ENCODE measurements at places on chromosomes 11 and 22.

DNA sequence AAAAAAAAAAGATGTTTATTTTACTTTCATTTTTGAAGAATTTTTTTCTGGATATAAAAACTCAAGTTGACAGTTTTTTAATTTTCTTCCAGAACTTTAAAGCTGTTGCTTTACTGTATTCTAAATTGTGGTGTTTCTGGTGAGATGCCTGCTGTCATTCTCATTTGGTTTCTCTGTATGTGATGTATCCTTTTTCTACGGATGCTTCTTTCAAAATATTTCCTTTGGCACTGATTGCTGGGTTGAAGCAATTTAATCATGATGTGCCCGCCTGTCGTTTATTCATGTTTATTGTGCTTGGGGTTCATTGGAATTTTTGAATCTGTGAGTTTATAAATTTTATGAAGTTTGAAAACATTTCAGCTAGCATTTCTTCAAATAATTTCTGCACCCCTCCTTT, 29.4 kb upstream of the CTSD start:
- no peak for DNase-seq

DNA sequence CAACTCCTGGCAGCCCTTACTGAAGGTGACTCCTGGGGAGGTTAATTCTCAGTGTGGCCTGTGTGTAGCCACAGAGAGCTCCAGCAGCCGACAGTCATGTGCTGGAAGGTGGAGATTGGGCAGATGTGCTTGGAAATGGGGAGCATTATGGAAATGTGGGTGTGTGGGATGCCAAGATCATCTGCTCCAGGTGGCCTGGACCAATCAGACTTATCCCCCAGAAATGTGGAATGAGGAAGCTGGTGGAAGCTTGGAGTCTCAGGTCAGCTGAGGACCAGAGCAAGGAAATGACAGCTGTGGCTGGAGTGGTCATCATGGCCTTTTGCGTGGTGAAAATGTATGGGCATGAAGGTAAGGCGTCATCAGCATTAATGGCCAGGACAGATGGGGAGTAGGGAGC, 234.0 kb downstream of the MIAT start:
- DNase-seq, result no peak

DNA sequence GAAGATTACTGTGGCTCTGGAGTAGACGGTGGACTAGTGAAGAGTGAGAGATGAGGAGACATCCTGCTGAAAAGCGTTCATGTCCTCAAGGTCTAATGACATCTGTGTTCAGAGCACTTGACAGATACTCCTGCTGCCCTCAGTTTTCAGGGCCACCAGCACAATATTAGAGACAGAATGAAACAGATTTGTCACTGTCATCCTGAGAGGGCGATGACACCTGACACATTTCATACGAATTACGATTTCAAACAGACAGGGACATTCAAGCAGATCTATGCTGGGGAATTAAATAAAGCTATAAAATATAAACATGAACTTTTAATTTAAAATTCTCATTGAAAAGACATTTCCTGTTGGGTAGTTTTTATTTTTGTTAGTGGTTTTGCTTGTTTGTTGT, 29.1 kb downstream of the SVIP start:
- DNase-seq, result no peak

DNA sequence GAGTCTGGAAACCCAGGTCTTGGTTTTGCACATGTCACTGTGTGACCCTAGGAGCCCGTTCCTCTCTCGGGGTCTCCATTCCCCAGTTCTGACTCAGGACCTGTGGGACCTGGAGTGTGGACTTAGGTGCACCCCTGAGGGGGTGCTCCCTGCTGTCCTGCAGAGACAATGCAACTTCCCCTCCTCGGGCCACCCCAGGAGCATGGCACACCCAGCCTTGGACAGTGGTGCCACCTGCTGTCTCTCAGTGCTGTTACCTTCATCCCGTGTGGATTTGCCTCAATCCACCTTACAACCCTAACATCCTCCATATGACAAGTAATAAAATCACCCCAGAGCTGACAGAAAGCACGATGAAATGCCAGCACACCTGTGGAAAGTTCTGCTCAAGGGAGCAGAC, 27.5 kb upstream of the CRYBB3 start:
- no peak for DNase-seq

DNA sequence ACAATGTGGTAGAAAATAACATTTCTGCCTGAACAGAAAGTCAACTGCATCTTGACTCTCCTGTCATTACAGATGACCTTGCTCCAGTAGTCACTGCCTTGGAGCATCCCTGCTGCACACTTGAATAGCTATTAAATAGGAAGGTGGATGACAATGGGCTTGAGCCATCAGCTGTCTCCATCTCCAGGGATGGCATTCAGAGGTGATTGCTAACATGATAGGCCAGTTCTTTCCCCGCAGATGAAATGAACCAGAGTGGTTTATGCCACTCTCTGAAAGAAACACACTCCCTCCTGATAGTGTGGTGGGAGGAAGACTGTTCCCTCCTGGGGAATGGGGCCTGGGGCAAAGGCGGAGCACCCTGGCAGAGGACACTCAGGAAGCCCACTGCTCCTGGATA, 57.1 kb upstream of the OLFML1 start:
- no peak for DNase-seq

DNA sequence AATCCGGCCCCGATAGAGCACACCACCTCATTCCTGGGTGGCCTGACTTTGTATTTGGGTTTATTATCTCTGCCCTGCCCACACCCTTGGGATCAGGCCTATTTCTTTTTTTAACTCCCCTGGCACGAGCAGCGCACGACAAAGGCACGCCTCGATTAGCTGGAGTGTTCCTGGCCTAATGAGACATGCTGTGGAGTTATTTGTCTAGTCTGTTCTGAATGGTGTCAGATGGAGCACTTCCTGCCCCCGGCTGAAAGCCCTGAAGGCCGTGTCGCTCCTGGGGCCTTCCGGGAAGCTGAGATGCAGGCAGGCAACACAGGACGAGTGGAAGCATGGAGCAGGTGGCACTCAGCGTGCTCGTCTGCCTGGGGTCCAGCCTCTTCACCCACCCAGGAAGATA, 47.1 kb downstream of the LARGE1 start:
- DNase-seq, result no peak

DNA sequence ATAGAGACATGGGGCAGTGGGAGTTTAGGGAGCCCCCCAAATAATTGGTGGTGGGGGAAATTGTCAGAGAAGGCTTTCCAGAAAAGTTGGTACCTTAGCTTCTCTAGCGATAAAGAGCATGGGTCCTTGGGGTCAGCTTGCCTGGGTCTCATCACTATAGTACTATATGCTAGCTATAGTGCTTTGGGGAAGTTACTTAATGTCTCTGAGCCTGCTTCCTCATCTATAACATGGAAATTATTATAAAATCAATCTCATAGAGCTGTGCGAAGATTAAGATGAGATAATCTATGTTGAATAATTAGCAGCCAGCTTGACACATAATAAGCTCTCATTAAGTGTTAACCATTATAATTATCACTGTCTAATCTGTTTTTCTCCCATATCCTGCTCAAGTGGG, 41.2 kb downstream of the STIM1 start:
- no peak for DNase-seq

DNA sequence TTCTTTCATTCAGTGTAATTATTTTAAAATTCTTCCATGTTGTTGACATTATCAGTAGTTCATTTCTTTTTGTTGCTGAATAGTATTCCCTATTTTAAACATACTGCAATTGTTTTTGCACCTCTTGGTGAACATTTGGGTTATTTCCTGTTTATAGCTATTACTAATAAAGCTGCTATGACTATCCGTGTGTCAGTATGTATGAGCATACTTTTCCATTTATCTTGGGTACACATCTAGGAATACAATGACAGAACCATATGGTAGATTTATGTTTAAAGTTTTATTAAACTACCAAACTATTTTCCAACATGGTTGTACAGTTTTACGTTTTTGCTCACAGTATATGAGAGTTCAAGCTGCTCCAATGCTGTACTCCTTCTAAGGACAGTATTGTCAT, 22.0 kb upstream of the FIBIN start:
- no peak for DNase-seq

- no peak for DNase-seq
These were observed 468.3 kb downstream of the TBC1D22A start for GRCh38 chr22:47230741-47231140.

Measured in BJ (cell line).